SK-N-SH treated with all-trans-retinoic acid at 6 μM for 48 hours (cell line): ENCODE measurements at places on chromosomes 16 and 17.
A peak's percentile ranks its signal among the peaks of the same experiment; 100 is the strongest.

DNA sequence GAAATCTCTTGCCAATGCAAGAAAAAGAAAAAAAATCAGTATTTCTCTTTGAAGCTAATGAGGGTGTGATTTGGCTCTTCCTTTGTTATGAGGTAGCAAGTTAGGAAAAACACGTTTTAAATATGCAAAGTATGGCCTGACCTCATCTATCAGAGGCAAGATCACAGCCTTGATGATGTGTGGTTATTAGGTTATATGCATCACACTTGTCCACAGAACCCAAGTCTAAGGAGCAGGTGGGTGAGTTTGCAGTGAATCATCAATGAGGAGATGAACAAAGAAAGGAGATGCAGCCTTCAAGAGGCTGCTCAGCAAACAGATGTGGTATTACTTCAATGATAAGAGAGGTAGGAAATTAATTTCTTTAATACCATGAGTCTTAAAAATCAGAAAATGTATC lies 594.8 kb upstream of the CDH5 start:
- ATAC-seq, result no peak

GRCh38 chr16:84511180-84511800 lies 6.8 kb upstream of the MEAK7 start:
- ATAC-seq, result peak; percentile 91

DNA sequence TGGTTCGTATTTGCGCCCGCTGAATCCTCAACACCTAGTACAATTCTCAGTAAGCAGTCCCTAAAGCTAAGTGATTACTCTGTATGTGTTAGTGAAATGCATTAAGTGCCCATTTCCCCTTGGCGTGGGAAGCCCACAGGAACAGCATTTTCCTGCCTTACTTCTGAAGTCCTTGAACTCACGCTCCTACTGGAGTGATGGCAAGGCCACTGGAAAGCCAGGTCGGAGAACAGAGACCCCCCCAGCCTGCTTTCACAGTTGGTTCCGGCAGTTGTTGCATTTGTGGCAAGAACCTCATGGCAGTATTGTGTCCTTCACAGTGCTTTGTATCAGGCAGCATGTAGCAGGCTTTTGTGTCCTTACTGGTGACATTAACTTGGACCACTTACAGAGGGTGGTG lies 340.7 kb downstream of the CDH13 start:
- ATAC-seq, result no peak

DNA sequence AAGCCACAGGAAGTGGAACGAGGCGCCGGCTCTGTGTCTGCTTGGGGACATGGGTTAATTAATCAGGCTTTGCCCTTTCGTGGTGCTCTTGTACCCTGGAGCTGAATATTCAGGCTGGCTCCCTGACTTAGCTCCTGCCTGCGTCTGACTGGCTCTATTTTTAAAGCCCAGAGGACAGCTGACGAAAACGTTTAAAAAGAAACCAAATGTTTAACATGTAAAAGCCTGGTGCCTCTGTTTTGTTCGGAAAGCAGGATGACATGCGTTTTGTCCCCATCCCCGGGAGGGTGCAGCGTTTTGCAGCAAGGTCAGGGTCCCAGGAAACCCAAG lies 61.1 kb downstream of the NT5M start:
- ATAC-seq, result no peak

GRCh38 chr17:2395258-2396181 lies 5.3 kb downstream of the MNT start:
- ATAC-seq, result no peak

DNA sequence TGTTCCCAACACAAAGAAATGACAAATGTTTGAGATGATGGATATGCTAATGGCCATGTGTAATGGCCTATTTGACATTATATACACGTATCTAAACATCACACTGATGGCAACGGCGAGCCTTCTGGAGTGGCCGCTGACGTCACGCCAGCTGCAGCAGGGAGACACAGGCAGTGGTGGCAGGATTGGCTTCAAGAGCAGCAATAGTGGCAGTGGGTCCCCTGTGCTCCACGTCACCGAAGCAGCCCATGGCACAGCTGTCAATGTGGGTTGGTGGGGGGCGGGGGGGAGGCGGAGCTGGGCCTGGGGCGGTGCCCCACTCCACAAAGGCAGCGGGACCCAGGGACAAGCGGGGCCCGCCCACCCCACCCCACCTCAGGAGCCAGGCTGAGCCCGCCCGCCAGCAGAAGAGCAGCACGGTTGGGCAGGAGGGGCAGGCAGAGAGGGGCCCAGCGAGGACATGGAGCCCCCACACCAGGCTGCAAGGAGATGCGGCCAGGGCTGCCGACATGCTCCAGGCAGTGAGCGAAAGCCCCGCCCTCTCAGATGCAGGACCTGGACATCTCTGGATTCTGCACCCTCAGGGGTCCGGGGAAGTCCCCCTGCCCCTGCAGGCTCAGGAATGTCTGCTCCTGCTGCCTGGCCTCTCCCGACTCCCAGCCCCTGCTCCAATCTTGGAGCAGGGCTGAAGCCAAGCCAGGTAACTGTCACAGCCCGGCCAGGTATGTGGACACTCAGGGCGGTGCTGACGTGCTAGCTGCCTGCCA lies 64.6 kb downstream of the USP32 start:
- peak; percentile 40; the same call in 1 of the 3 replicates for ATAC-seq

GRCh38 chr17:12992676-12993075 lies 25.2 kb downstream of the ELAC2 start:
- ATAC-seq, result no peak

DNA sequence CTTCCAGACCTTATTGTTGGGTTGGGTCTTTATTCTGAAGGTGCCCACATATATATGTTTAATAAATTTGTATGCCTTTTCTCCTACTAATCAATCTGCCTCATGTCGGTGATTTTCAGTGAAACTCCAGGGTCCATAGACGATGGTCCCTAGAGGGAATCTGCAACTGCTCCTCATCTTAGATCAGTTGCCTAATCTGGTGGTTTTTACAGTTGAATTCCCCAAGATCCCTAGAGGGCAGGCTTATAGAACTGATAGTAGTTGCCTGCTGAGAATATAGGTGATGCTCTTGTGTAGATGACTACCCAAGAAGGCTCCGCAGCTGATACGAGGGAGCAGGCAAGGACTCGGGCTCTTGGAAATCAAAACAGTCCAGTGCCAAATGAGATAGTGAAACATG lies 619.2 kb upstream of the C16orf82 start:
- no peak for ATAC-seq

DNA sequence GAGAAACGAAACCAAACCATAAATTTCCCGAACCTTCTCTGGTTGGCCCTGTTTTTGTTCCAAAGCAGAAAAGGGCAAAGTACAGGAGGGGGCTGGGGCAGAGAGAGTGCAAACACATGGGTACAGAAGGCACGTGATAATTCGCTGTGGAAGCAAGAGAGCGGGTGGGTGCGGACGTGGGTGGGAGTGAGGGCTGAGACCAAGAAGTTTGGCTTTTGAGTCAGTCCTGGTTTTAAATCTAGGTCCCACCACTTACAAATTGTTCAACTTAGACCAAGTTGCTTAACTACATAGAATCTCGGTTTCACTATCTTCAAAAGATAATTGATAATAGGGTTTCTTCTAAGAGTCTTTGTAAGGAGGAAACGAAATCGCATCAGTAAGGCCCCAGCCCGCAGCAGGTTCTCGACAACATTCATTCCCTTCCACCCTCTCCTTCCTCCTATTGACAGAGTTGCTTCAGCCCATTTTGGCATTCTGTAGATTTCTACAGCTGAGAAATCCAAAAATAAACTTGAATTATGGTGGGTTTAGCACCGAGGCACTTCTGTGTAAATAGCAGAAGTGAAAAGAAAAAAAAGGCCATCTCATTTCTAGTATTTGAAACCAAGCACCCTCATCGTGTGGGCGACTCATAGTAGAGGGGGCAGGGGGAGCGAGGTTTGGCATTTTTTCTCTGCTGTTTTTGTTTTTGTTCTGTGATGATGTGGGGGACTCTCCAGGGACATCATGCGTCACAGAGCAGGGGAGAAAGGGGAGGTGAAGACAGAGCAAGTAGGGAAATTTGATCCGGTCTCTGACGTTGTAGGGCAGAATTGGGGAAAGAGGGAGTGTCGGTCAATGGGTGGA lies 33.6 kb upstream of the CCR7 start:
- ATAC-seq, result no peak

DNA sequence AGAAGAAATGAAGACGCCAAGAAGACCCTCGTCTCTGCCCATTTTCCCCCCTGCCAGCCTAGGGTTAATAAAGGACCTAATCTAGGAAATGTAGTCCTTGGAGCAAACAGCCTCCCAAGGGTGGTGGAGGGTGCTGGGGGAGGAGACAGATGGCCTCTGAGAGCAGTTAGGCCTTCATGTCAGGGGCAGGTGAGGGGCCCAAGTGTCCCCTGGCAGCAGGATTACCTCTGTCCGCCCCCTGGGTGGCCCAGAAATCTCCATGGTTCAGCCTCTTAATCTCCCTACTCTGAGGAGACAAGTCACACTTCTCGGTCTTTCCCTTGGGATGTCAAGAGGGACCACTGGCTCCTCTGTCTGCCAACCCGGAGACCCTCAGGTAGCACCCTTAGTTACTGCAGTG lies 365.4 kb upstream of the TNRC6C start:
- ATAC-seq, result no peak

DNA sequence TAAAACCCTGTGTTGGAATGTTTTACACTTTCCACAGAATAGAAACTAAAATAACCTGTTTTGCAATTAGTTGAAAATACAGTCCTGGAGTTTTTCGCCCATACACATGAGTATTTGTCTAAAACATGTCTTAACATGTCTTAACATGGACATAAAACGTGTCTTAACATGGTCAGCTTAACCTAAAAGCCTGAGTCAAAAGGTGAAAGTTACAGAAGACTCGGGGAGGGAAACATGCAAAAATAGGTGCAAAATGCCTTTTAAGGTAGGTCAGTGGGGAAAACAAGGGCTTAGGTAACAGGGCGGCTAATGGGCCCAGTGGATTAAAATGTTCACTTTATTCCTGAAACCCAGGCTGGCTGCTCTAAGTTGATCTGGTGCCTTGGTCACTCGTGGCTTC lies 56.1 kb upstream of the RBL2 start:
- ATAC-seq, result no peak

- ATAC-seq, result no peak
Observed at GRCh38 chr17:33457477-33457876, 164.4 kb upstream of the ASIC2 start.

GRCh38 chr17:66146394-66146793 lies 45.5 kb downstream of the CEP112 start:
- no peak for ATAC-seq

- ATAC-seq, result peak; percentile 2; the same call in 2 of the 3 replicates
Observed at GRCh38 chr17:8120520-8121406, 2.4 kb upstream of the ALOXE3 start.

- ATAC-seq, result no peak
Observed at GRCh38 chr16:88507231-88507743, 54.2 kb downstream of the ZFPM1 start.

- ATAC-seq, result peak; percentile 85
Observed at GRCh38 chr16:65414284-65414984, 292.6 kb upstream of the CDH11 start.

GRCh38 chr17:79487149-79487548 lies 123.7 kb downstream of the RBFOX3 start:
- ATAC-seq, result no peak

DNA sequence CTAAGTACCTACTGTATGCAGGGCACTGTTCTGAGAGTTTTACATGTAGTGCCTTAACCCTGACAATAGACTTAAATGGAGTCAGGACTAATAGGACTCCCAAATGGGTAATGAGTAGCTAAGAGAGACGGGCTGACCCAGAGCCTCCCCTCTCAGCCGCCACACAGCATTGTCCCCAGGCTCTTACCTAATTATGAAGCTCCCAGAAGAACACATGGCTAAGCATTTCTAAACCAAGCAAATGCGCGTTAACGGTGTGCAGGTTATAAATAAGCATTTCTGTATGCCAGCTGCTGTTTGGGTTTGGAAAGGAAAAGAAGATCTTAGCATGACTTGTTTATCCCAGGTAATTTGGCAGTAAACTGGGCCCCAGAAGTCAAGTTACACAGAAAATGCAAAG lies 14.3 kb downstream of the KATNIP start:
- ATAC-seq, result no peak

DNA sequence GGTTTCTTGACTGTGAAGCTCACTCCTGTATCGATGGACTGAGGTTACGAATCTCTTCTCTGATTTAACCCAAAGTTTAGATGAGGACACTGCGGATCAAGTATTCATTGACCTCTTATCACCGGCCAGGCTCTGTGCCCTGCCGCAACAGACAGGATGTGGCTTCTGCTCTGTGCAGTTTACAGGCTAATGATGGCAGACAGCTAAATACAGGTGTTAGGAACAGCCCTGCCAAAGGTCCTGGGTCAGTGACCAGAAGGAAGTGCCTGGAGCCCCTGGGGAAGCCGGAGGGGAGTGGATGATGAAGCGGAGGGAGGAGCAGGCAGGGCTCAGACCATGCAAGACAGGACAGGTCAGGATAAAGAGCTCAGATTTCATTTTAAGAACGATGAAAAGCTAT lies 44.4 kb downstream of the HAPSTR1 start:
- peak; percentile 38 for ATAC-seq

- ATAC-seq, result peak; percentile 18; the same call in 1 of the 3 replicates
Observed at GRCh38 chr16:17295948-17296347, 174.8 kb downstream of the XYLT1 start.

GRCh38 chr16:51150165-51150887 lies 744 bp downstream of the SALL1 start:
- ATAC-seq, result no peak

GRCh38 chr17:79781012-79781650 lies 3.2 kb downstream of the CBX2 start:
- ATAC-seq, result no peak

DNA sequence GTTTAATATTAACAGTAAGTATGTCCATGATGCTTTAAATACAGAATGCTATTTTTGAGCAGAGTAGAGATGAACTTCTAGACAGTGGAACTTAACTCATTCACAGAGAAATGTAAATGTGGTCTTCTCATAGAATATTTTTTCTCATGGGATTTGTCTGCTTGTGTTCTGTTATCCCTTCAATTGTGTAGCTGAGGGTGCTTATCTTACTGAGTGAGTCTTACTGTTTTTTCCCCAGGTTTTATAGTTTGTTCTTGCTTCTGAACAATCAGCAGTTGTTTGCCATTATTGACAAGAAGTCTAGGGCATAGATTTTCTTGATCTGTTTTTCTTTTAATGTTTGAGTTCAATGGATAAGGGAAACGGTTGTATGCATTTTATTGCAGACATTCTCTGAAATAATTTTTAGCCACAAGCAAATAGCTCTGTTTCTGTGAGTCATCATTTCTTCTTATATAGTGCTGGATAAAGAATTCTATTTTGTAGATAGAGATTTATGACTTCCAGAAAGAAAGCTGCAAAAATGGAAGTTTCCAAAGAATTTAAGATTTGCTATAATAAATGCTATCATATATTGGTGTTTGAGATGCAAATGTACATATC lies 60.5 kb downstream of the NF1 start:
- ATAC-seq, result peak; percentile 72

- no peak for ATAC-seq
Observed at GRCh38 chr17:54255696-54256095, 433.0 kb downstream of the KIF2B start.

- ATAC-seq, result no peak
Observed at GRCh38 chr16:9091867-9092281, 430 bp downstream of the HAPSTR1 start.

DNA sequence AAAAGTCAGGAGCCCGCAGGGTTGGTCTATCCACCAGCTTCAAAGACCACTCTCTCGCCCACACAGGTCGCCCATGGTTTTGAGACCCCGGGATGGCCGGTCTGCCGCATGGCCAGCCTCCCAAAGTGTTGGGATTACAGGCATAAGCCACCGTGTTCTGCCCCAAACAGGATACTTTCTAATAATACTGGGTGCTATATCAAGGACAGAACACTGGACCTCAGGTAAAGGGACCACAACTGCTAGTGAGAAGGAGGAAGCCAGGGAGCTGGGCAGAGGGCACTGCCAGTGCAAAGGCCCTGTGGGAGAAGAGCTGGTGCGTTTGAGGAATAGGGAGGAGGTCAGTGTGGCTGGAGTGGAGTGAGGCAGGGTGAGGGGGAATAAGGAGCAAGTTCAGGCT lies 34.1 kb downstream of the IL21R start:
- no peak for ATAC-seq
